Liver (tissue), 10 donors: ENCODE measurements at places on chromosomes 4 and X.

GRCh38 chr4:102761296-102761701 lies 531 bp upstream of the MANBA start:
- DNase-seq, result no peak

GRCh38 chrX:30577362-30577991 lies at the start of gene TASL:
TASL (minus strand) TSS chrX:30577766; CDS start chrX:30560355, 17,411 bp downstream.
- DNase-seq, result no peak

DNA sequence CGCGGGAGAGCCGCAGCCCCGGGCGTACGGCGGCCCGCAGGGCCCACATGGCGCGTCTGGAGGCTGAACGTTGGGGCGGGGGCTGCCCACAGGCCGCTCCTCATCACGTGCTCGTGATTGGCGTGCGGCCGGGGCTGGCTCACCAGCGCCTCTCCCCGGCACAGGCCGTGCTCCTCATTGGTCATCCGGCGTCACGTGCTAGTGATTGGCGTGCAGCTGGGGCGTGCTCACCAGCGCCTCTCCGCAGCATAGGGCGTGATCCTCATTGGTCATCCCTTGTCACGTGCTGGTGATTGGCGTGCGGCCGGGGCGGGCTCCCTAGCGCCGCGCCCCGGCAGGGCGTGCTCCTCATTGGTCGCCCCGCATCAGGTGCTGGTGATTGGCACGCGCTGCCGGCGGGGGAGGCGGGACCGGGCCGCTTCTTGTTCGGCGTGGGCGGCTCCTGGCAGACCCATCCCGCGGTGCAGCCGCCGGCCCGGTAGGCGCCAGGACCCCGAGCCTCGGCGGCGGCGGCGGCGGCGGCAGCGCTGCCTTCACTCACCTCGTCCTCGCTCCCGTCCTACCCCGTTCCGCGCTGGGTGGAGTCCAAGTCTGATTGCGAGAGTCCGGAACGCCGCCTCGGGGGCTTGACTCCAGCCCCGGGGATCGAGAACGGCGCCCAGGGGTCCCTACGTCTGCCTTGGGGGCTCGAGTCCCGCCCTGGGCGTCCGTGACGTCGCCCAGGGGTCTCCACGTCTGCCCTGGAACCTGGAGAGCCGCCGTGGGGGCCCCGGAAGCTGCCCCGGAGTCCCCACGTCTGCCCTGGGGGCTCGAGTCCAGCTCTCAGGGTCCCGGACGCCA lies at the start of gene GTPBP6:
Gene GTPBP6, minus strand, starts transcription at position 58 of the 840 bp plus-strand sequence. Its CDS starts 9 bp downstream, at position 49.
- DNase-seq, result peak; percentile 99

DNA sequence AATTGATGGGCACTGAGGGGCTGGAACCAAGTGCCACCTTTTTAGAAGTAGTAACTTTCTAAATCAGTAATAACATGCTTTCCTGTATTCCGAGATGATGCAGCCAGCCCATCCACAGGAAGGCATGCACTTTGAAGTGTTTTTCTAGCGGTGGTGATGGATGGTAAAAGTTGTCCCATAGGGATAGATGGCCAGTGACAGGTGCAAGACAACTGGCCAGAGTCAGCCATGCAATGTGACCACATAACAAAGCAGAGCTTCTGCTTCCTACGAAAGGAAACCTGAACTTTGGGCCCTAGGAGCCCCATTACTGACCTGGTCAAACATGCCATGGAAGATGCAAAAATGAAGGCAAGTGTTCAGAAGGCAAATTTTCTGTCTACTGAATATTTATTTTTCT lies 72.3 kb downstream of the NR3C2 start:
- DNase-seq, result no peak

DNA sequence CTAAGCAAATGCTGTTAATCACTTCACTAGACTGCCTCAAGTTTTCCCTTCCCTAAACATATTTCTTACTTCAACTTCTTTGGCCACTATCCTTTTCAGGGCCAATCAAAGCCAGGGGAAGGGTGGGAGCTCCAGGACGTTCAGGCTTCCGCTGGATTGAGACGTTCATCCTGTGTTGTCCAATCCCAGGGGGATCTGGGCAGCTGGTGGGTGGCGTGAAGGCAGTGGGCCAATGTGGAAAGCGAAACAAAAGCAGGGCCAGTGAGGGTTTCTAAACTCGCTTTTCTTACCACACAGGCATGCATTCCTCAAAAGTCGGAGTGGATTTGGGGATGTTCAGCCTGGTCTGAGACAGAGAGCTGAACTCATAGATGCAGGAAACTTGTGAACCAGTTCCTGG lies 7.6 kb downstream of the CXCL13 start:
- DNase-seq, result no peak

GRCh38 chr4:4762909-4763821 lies 96.3 kb upstream of the MSX1 start:
- DNase-seq, result no peak

DNA sequence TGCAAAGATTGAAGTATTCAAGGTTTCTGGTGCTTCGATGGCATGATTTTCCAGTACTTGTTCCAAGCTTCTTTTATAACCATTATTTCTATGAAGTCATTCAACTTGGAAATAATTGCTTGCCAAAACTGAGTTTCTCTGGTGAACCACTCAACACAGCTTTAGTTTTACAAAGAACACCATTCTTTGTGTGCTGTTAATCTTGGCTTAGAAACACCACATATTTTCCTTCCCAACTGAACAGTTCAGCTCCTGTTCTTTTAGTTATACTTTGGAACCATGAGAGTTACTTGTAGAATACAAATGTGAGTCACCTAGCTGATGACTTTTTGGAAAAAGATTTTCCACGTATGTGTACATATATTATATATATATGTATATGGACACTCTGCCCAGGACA lies 32.7 kb downstream of the TMEM47 start:
- DNase-seq, result no peak

- peak; percentile 65 for DNase-seq
These were observed at the start of gene TMSB15A for GRCh38 chrX:102515975-102516941. TMSB15A (minus strand) TSS chrX:102516739.

GRCh38 chrX:14865201-14865600 lies 7.7 kb downstream of the FANCB start:
- DNase-seq, result no peak

GRCh38 chr4:165328708-165329107 lies 1.2 kb downstream of the MSMO1 start:
- no peak for DNase-seq

DNA sequence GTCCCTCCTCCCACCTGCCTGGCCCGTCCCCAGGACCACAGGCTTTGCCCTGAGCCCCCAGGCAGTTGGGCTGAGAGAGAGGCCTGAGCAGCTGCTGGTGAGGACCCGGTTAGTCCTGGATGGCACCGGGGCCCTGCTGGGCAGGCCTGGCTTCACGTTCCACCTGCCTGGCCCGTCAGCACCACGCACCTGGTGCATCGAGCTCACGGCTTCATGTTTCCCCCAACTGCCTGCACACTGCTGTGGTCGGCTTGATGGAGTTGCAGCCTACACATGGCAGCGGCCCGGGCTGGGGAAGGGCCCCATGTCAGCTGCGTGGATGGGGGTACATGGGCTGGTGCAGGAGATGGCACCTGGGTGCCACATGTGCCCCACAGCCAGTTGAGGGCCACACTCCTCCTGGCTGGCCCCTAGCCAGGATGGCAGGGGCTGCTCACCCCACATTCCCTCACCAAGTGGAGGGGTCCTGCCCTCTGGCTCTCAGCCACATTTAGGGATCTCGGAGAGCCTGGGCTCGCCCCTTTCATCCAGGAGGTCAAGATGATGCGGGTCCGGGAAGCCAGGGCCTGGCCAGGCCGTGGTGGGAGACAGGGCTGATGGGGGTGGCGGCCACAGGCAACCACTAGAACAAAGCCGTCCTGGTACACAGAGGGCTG lies 28.5 kb downstream of the NKX1-1 start:
- no peak for DNase-seq

GRCh38 chr4:94452476-94453371 lies 982 bp downstream of the PDLIM5 start:
- DNase-seq, result peak; percentile 48

GRCh38 chrX:19585332-19586082 lies 70.2 kb upstream of the MAP3K15 start:
- DNase-seq, result no peak

- DNase-seq, result no peak
These were observed 30.2 kb downstream of the SMIM14 start for GRCh38 chr4:39608451-39608850.

GRCh38 chr4:6362243-6362885 lies 92.7 kb downstream of the WFS1 start:
- no peak for DNase-seq
